Activated CD4-positive, alpha-beta T cell treated with anti-CD3 and anti-CD28 coated beads, Interleukin-2, amount 50 U/mL, for 24 hours (primary cell): ENCODE measurements at places on chromosomes 7 and 10.

- no peak for DNase-seq
Observed at GRCh38 chr7:47503281-47503680, 78.6 kb downstream of the TNS3 start.

GRCh38 chr7:132402751-132403245 lies 173.5 kb downstream of the PLXNA4 start:
- DNase-seq: no peak

DNA sequence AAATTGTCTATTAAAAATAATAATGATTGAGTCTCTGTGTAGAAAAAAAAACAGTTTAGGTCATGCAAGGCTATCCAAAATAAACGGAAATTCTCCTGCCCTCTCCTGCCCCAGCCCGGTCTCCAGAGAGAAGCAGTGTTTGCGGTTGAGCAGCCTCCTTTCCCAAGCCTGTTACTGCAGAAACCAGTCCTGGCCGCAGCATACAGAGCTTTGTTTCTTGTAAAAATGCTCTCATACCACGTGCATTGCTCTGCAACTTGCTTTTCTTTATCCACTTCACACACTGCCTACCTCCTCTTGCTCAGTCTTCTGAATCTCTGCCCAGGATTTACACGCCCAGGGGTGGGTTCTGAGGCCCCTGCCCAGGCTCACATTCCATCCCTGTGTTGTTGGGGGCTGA lies 34.4 kb upstream of the CUL1 start:
- no peak for DNase-seq

- peak; percentile 81 for DNase-seq
Observed at GRCh38 chr10:62681211-62681940, 123.1 kb upstream of the ADO start.

- no peak for DNase-seq
Observed at GRCh38 chr10:60446851-60447250, 57.2 kb upstream of the ANK3 start.

GRCh38 chr10:13587391-13587790 lies 626 bp downstream of the PRPF18 start:
- DNase-seq: no peak

DNA sequence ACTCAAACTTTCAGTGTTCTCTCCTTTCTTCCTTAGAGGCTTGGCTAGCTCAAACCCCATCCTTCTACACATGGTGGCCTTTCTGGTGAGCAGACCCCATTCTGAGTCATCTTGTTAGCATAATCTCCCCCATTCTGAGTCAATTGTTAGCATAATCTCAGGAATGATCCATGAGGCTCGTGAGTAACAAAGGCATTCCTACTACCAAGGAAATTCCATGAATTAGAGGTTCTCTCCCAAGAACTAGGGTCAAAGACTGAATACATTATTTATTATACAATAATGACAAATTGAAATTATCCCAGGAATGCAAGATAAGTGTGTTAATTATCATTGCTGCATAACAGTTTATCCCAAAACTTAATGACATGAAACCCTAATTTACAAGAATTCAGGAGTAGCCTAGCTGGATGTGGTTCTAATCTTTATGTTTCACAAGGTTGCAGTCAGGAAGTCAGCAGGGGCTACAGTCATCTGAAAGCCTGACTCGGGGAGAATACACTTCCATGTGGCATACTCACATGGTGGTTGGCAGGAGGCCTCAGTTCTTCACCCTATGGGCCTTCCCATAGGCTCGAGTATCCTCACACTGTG lies 100.2 kb downstream of the MMRN2 start:
- DNase-seq: no peak
